ENCODE measurements at places on chromosomes 7 and 10. TPM values are rescaled to one million over a fixed set of nuclear protein-coding genes. Genes with fewer than 3 reads are reported as not detected.
A peak's percentile ranks its signal among the peaks of the same experiment; 100 is the strongest.

- DNase-seq, result no peak
These were observed 11.1 kb upstream of the SDK1 start for GRCh38 chr7:3289996-3290395.

- DNase-seq, result no peak
These were observed 15.2 kb downstream of the HNRNPF start for GRCh38 chr10:43393606-43394360.

PPP1R17 gene
- total RNA-seq, result not detected

- DNase-seq, result no peak
These were observed 17.1 kb upstream of the IL6 start for GRCh38 chr7:22709857-22710256.

DNA sequence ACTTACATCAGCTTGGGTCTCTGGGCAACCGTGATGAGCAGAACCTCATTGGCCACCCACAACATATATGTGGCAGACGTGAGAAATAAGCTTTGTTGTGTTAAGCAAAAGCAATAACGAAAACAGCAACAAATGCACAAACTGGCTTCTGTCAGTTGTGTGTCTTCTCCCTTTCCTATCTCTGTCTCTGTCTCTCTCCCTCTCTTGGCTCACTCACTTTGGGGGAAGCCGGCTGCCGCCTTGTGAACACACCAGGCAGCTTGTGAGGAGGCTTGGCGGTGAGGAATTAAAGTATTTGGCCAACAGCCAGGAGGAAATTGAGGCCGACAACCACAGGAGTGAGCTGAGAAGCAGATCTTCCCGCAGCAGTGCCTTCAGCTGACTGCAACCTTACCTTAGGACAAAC is 21.9 kb upstream of the CDCA7L start:
- DNase-seq, result peak; percentile 31

DNA sequence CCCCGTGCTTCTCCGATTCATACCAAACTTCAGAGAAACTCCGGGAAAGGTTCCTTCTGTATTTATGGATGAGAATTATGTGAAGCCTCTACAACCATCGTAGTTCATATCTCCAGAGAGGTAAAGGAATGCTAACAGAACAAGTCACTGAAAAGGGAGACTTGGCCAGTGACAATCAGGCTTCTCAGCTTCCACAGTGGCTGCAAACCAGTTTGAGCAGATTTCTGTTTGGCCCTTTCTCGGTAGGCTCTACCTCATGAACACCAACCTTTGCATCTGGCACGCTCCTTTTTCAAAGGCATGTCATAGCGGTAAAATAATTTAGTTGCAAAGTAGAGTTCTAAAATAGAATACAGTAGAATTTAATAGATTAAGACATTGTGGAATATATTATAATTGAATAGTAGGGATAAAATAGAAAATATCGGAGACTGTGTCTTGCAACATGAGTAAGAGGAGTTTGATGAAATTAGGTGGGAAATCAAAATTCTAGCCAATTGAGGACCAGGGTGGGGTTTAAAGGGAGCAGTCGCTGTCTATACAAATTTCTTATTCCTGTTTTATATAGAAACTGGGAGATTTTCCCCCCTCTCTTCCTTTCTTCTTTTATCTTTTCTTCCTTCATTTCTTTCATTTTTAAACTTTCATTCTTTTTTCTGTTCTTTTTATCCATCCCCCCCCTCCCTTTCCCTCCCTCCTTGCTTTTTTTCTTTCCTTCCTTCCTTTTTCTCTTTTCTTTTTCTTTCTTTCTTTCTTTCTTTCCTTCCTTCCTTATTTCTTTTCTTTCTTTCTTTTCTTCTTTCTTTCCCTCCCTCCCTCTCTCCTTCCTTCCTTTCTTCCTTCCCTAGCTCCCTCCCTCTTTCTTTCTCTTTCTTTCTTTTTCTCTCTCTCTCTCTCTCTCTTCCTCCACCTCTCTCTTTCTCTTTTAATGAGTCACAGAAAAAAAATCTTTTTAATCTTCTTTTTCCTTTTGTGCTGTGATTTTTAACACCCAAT is 161.5 kb upstream of the KLF6 start:
- DNase-seq, result no peak

- DNase-seq, result peak; percentile 51
These were observed 15.2 kb upstream of the FRMPD2 start for GRCh38 chr10:48289501-48290238.

DNA sequence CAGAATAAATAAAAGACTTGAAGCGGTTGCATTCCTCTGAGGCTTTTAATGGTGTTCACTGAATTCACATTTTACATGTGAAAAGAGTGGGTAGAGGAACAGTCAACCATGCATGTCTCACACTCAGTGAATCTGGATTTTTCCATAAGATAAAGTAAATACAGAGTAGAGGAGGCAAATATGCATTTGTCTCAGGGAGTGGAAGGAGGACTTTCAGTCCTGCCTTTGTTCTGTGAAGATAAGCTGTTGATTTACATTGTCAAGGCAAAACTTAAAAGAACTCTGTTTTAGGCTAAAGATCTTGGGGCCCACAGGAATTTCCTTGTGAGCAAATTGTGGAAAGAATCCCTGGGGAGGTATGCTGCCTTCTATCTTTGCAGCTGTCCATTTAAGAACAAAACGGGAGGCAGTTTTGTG is 825.3 kb upstream of the MBL2 start:
- DNase-seq, result no peak

- DNase-seq, result no peak
These were observed 5.5 kb upstream of the GNAT3 start for GRCh38 chr7:80517282-80517747.

SPDYE9 gene
- total RNA-seq, result not detected

DNA sequence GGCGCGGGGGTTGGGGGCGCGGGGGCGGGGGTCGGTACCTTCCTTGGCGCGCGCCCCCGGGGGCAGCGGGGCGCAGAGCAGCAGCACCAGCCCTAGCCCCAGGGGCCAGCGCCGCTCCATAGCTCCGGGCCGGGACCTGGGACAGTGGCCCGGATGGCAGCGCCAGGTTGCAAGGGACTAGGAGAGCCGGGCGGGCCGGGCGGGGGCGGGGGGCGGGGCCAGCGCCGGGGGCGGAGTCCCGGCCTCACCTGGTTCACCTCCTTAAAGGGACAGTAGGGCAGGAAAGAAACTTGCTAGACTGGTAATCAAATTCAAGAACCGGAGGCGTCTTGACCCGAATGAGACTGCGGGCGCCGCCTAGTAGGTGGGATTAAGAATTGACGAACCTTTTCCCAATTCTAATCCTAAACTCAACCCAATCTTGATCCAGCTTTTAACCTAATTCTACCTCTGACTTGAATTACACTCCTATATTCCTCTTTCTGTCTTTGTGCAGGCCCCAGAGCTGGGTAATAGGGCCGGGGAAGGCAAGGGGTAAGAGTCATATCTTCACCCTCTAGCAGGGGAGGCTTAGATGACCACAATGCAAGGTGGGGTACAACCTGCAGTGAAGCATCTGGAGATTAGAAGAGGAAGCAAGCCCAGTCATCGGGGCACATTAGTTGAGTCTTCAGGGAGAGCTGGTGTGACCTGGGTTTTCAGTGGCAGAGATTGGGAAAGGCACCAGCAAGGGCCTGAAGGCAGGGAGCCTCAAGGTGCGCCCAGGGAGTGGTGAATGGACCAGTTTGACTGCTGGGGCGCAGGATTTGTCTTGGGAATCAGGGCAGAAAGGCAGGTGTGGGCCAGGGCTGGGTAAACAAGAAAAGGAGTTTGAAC is at the start of gene EPHA1:
Gene EPHA1 (minus strand): TSS at position 171 of the 876 bp plus-strand sequence. CDS start 51 bp downstream, at position 120.
- DNase-seq, result peak; percentile 78

GRCh38 chr10:93081834-93082233 is 8.1 kb downstream of the CYP26A1 start:
- no peak for DNase-seq

DNA sequence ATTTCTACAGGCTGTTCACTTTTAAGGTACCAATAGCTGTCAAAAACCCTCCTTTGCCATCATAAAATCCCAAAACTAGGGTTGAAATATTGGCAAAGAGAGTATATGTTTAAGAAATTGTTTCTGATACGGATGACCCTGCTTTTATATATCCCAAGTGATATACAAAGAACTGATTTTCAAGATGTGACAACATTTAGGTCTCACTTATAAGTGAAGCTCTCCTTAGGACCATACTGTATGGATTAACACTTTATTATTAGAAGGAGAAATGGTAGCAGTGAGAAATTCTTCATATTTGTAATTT is 11.0 kb upstream of the CRPPA start:
- no peak for DNase-seq

GRCh38 chr10:23158370-23158769 is 33.7 kb upstream of the PTF1A start:
- peak; percentile 14 for DNase-seq

CPEB3 gene
- total RNA-seq, result 1.2 TPM

GRCh38 chr7:149732611-149733010 is 40.8 kb downstream of the ZNF467 start:
- no peak for DNase-seq

Measured in CD4-positive, alpha-beta T cell (primary cell).